Endothelial cell (in vitro differentiated cells): ENCODE measurements at places on chromosomes 3 and 15. TPM values are rescaled to one million over a fixed set of nuclear protein-coding genes. Genes with fewer than 3 reads are reported as not detected.

TRIM42 gene
- total RNA-seq, result not detected

- no peak for DNase-seq
Observed at GRCh38 chr15:33912326-33912725, 56.0 kb upstream of the CHRM5 start.

DNA sequence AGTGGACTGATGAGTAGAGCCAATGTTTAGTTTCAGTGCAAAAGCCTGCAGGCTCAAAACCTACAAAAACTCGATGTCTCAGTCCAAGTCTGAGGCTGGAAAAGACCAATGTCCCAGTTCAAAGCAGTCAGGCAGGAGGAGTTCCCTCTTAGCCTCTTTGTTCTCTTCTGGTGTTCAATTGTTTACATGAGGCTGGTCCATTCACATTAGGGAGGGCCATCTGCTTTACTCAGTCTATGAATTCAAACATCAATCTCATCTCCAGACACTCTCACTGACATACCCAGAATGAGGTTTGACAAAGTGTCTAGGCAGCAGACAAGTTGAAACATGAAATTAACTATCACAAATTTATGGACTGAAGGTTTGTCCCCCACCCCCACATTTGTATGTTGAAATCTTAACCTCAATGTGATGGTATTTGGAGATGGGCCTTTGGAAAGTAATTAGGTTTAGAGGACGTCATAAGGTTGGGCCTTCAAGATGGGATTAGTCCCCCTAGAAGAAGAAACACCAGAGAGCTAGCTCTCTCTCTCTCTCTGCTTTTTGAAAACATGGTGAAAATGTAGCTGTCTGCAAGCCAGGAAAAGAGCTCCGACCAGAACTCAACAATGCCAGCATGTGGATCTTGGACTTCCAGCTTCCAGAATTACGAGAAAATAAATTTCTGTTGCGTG is 438.5 kb upstream of the RGMA start:
- DNase-seq, result no peak

- no peak for DNase-seq
Observed at GRCh38 chr3:130733236-130733875, 13.3 kb downstream of the PIK3R4 start.

MYZAP gene
- total RNA-seq, result 55.3 TPM

GAP43 gene
- 16.1 TPM for total RNA-seq
